ENCODE measurements at places on chromosomes 7 and 10.

GRCh38 chr7:132999845-133000244 is 82.0 kb downstream of the CHCHD3 start:
- no peak for DNase-seq

DNA sequence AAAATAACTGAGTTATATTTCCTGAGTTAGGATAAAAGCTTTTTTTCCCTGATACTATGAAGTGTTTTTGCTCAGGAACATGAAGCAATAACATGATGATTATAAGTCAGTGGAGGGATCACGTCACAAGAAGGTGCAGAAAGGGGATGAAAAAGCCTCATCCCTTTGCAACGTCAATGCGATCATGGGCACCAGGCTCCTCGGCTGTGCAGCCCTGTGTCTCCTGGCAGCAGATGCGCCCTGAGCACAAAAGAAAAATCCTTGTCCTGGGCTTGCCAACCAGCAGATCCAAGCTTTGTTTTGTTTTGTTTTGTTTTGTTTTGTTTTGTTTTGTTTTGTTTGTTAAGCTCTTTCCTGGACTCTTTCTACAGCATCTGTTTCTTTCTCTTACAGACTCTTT is 103.5 kb upstream of the PRSS1 start:
- DNase-seq: no peak

GRCh38 chr7:150857276-150858055 is 5.1 kb downstream of the AOC1 start:
- DNase-seq: no peak

DNA sequence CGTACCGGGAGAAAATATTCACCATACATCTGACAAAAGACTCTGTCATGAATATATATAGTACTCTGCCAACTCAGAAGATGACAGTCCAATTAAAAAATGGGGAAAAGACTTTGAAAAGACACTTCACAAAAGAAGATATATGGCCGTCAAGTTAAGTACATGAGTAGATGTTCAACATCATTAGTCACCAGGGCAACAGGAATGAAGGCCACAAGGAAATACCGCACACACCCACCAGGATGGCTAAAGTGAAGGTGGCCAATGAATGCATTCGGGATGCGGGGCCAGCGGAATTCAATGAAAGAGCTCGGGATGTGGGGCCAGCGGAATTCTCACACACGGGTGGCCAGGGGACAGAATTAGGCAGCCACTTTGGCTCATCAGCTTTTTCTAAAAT is 42.2 kb downstream of the MAD1L1 start:
- no peak for DNase-seq

DNA sequence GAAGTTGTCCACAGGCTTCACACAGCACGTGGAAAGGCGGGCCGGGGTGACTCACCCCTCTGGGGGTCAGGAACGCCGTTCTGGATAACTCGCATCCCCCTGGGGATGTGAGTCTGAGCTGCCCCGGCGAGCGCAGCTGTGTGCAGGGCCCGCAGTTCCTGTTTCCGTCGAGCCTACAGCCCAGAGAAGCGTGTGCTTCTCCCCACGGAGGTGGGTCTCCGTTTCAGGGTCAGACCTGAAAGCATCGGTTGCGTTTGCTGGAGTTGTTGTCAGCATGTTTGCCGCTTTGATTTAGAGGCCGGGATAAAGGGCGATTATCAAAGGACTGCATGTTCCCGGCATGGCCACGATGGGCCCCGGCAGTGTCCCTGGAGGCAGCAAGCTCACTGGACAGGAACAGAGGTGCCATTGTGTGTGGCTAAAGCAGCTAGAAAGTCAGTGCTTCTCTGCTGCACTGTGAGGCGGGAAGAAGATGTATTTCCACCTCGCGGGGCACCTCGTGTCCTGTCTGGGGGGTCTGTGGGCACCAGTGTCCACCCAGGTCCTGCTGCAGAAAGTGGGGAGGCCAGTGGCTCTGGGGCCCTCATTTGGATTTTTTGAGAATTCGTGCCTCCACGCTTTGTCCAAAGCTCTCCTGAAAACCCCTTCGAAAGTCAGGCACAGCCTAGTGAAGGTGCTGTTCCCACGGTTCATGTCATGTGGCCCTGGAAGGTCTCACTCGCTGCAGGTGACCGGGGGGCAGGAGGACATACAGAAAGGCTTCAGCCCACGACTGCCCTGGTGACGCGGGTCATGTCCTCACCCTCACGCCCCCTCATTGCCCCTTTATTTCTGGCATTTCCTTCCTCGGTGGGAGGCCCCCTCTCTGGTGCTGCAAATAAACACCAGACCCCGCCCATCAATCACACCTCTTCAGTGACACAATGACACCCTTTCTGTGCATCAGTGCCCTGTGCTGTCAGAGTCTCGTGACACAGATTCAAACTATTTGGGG is 27.4 kb upstream of the GDI2 start:
- no peak for DNase-seq

DNA sequence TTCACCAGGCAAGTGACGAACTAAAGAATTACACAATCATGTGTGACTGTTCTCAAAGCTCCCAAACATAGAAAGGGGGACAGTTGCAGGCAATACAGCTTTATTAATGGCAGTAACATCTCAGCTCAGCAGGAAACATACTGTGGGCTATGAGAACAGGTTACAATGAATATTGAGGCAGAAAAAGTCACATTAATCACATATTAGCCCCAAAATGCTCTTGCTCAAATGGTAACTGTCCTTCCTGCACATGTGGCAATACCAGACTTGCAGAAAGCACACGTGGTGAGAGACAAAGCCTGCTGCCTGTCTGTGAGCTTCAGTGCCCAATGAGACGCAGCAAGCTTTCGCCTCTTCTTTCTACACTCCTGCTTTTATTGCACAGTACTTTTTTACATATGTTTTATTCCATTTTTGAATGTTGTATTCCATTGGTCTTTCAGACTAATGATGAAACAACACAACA is 104.9 kb upstream of the ACBD5 start:
- no peak for DNase-seq
